NCI-H774 (cell line): ENCODE measurements at places on chromosomes 11 and 22.

DNA sequence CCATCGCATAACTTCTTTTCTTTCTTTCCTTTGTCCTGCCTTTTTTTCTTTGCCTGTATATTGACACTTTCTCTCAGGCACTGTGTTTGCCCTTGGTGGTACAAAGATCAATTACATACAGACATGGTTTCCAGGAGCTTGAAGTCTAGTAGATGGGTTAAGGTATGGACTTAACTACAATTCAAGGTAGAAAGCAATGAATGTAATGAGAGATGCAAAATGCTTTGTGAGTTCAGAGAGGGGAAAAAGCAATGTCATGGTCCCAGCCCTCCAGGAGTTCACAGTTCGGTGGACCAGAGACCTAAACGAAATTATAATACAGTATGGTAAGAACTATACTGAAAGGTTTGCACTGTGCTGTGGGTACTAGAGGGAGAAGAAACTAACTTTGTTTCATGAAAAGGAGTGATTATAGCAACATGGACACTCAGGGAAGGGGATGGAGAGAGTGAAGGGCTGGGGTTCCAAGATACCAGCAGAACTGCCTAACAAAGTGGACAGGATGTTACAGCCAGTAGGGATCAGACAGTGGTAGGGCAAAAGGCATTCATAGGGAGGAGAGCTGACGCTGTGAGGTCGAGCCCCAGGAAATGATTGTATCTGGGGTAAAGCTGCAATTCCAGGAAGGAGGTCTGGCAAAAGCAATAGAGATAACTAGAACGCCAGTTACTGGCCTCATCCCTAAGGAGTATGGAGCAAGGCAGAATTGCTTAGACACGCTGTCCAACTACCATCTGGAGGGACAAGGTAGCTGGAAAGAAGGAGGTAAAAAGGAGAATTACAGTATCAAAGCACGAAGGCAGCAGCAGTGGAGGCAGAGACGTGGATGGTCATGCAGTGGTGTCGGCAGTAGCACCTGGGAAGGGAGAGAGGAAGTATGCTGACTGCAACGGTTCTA, 158.3 kb upstream of the MTMR2 start:
- no peak for DNase-seq

DNA sequence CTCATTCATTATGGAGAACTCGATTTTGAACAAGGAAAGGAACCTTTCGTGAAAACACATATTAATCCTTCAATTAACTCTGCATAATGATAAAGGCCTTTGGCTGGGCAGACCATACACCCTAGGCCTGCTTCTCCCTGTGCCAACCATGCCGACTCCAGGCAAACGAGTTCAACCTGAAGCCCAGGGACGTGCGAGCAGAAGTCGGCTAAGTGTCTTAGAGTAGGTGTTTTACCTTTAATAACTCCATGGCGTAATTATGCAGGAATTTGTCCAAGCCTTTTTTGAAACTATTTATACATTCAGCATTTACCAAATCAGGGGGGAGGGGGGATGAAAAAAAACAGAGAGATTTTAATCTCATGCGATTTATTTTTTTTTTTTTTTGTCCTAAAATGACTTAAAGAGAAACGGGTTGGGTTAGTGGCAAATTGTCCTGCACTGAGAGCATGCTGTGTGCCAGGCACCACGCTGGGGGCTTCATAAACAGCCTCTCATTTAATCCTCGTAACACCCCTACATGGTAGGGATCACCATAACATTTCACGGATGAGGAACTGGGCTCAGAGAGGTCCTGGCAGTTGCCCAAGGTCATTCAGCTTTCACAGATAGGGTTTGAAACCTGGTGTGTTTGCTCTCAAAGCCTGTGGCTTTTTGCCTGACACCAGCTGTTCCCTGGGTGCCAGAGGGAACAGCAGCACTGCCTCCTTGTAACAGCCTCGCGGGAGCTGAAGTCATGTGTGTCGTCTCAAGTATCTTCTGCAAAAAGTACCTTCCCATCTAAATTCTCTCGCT, 423.9 kb downstream of the MN1 start:
- peak; percentile 29 for DNase-seq

- no peak for DNase-seq
Measured at GRCh38 chr11:27582621-27583020, 76.1 kb upstream of the LIN7C start.

DNA sequence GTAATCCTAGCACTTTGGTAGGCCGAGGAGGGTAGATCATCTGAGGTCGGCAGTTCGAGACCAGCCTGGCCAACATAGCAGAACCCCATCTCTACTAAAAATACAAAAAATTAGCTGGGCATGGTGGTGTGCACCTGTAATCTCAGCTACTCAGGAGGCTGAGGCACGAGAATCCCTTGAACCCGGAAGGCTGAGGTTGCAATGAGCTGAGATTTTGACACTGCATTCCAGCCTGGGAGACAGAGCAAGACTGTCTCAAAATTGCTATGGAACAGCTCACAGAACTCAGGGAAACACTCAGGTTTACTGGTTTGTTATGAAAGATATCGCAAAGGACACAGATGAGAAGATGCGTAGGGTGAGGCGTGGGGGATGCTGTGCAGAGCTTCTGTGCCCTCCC, 2.7 kb downstream of the FAM118A start:
- no peak for DNase-seq
